Common myeloid progenitor, CD34-positive (primary cell): ENCODE measurements at places on chromosomes 2 and 18.
A peak's percentile ranks its signal among the peaks of the same experiment; 100 is the strongest.

DNA sequence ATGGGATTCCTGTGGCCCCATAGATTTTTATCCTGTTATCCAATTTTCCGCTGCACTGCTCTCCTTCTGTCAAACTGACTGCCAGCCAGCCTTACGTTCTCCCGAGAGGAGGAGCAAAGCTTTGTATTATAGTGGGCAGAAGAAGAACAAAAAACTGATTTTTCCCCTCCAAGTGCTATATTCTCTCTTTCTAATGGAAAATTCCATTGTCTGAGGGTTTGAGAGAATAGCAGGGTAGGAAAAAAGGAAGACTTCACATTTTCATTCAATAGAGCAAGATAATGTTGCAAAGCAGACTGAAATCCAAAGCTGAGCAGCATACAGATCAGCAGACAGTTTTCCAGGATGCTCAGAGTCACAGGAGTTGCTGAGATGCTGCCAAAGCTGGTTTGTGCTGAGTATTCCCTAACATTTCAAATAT, 238.0 kb downstream of the UBE2E3 start:
- no peak for DNase-seq

DNA sequence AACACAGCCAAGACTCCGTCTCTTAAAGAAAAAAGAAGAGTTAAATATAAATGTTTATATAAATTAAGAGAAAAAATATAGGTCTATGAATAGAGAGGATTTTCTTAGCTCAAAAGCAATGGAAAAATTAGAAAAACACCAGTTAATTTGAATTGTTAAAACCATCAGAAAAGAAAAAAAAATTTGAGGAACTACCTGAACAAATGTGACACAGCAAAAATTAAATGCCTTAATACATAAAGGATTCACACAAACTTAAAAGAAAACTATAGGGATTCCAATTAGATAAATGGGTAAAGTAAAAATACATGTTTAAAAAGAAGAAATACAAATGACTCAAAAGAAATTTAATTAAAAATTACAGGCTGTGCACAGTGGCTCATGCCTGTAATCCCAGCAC, 147.9 kb upstream of the DNMT3A start:
- DNase-seq = peak; percentile 52

DNA sequence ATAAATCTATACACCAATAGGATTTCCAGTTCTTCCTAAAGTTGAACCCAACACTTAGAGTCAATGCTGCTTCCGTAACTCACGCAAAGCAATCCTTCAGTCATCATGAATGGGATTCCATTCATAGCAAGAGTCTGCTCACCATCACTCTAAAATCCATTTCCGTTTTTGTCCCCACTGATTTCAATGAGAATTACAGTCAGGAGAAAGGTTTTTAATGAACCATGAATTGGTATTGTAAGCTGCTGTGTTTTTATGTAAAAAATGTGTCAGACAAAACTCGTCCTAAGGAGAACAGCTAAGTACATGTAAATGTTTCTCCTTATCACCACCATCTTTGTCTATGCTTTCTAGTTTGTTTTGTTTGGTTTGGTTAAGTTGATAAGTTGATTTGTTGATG, 391.5 kb downstream of the IRS1 start:
- DNase-seq = no peak

DNA sequence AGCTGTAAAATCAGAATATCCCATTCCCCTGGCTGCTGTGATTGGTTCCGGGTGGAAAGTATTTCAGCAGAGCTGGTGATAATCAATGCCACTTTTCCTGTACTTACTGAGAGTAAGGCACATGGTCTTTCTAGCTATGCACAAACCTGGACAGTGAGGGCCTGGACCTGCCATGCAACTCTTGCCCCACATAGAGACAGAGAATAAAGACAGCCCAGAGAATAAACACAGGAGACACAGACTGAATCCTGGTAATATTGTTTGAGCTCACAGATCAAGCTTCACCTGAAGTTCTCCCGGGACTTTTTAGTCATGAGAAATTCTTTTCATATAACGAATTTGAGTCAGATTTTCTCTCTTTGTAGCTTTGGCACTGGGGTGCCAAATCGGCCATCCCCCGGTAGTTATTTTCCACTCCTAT, 81.9 kb downstream of the ACAA2 start:
- no peak for DNase-seq

GRCh38 chr2:68536000-68536399, 68.6 kb downstream of the APLF start:
- peak; percentile 81 for DNase-seq

- peak; percentile 54 for DNase-seq
These were observed 11.1 kb upstream of the IL1RN start for GRCh38 chr2:113116100-113116958.

- DNase-seq = no peak
These were observed 195.5 kb downstream of the CDCA7 start for GRCh38 chr2:173550143-173550542.

- DNase-seq = peak; percentile 89
These were observed 168.6 kb upstream of the SIX2 start for GRCh38 chr2:45177870-45178269.

DNA sequence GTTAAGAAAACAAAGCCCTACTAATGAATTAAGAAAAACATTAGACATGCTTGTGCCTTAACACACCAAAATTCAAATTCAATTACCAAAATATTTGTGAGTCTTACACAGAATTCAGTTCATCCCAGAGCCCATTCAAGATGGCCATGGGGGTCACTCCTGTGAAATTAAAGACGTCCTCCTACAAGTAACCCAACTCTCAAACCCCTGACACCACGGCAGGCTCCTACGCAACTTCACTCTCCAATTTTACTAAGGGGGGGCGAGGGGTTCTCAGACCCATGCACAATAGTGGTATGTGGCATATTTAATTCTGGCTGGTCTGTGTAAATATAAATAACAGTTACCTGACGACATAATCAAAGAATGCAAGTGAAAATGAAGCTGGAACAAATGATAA, 5.0 kb downstream of the ZNF516 start:
- DNase-seq = no peak

GRCh38 chr2:152369176-152369860, 34.3 kb downstream of the FMNL2 start:
- DNase-seq = no peak

GRCh38 chr2:108968619-108969018, 20.4 kb downstream of the EDAR start:
- DNase-seq = peak; percentile 24

DNA sequence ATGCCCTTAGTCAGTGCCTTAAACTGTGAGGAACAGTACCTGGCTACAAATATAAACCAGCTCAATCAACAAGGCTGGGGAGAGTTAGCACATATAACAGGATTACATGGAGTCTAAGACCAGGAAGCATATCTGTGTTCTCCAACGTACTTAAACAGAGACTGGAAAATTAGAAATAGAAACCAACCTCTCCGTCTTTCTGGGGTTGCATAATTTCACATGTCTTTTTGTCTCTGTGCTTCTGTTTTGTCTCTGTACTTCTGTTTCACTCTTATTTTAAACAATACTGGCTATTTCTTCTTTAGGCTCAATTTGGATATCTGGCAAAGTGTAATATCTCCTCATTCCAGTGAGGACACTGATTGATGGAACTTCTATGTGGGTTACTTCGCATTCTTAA, 749.0 kb upstream of the ZEB2 start:
- no peak for DNase-seq

GRCh38 chr2:238695538-238695937, 152.3 kb upstream of the TWIST2 start:
- no peak for DNase-seq

DNA sequence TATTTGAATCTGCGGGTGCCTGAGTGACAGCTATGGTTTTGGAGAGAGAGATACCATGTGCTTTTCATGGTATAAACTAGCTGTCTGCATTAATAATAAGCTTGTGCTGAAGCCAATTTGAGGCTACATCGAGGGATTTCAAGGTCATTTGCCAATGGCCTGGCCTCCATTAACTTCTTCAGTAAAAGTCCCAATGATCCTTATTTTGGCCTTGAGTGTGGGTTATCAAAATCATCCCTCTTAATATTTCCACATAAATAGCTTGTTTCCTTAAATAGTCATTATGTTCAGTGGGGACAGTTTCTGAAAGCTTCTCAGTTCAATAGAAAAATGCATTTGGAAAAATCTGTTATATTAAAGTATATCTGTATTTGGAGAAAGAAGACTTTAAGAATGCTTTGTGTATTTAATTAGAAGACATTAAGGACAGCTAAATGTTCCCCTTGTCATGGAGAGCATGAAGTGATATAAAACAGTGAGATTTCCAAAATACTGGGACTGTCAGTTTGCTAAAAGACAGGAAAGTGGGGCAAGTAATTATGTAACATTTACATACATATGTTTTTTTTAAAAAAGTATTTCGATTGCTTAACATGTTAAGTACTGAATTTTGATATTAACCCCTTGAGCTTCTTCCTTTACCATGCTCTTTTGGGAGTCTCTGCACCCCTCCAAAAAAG, 355.5 kb upstream of the ZEB2 start:
- no peak for DNase-seq

- peak; percentile 29 for DNase-seq
These were observed 12.8 kb upstream of the TTN start for GRCh38 chr2:178819992-178820391.

GRCh38 chr2:240374085-240374907, 61.2 kb upstream of the GPC1 start:
- DNase-seq = no peak

DNA sequence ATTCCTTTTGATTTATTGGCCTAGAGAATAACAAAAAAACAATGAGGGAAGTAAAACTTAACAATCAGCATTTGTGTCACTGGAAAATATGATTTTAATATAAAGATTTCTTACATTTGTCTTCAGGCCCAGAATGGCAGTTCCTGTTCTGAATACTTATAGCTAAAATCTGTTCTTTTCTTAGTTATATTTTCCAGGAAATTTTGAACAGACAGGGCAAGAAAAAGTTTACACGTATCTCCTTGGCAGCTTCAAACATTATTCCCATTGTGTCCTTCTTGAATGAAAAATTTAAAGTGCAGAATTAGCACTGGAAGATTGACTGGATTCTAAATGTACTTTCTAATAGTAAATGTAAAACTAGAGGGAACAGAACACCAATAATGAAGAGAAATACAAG, 1454.0 kb upstream of the PIK3C3 start:
- no peak for DNase-seq

- no peak for DNase-seq
These were observed 19.1 kb downstream of the KCNE4 start for GRCh38 chr2:223071139-223071538.

- DNase-seq = no peak
These were observed 3.7 kb upstream of the LRP2 start for GRCh38 chr2:169366066-169366465.

- no peak for DNase-seq
These were observed 414.5 kb downstream of the STK39 start for GRCh38 chr2:167832868-167833287.

- DNase-seq = no peak
These were observed 276.4 kb downstream of the TMX3 start for GRCh38 chr18:68438536-68438935.

- DNase-seq = no peak
These were observed 33.9 kb downstream of the CFAP53 start for GRCh38 chr18:50232419-50232818.

GRCh38 chr18:59910967-59911366, 11.2 kb downstream of the PMAIP1 start:
- no peak for DNase-seq

GRCh38 chr2:29308366-29308765, 193.2 kb downstream of the CLIP4 start:
- no peak for DNase-seq

GRCh38 chr2:199646439-199646838, 188.7 kb upstream of the SATB2 start:
- DNase-seq = no peak

DNA sequence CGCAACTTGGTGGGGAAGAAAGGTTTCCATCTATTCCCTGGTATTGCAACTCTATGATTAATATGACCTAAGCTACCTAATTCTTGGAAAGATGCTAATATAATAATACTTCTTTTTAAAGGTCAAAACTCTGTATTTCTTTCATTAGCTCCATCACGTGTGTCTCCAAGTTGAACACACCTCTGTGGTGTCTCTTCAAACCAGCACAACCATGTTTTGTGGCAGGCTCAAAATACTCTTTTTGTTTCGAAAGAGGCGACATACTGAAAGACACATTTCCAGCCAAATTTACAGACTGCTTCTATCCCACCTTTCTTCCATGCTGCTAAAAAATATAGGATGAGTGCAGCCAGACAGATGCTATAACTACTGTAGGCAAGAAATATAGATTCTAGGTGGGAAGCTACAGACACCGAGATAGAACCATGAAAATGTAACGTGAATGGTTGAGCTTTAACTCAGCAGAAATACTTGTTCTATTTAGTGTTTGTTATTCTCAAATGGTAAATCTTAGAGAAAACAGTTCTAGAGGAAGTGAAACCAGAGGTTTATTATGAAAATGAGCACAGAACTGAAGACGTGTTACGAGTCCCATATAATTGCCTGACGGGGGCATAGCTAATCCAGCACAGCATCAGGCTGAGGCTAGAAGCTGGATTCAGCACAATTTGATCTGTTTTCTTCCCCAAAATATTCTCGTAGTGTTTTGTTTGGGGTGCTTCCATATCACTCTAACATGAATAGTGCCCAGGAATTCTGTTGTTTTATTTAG, 991.5 kb upstream of the FANCL start:
- no peak for DNase-seq

DNA sequence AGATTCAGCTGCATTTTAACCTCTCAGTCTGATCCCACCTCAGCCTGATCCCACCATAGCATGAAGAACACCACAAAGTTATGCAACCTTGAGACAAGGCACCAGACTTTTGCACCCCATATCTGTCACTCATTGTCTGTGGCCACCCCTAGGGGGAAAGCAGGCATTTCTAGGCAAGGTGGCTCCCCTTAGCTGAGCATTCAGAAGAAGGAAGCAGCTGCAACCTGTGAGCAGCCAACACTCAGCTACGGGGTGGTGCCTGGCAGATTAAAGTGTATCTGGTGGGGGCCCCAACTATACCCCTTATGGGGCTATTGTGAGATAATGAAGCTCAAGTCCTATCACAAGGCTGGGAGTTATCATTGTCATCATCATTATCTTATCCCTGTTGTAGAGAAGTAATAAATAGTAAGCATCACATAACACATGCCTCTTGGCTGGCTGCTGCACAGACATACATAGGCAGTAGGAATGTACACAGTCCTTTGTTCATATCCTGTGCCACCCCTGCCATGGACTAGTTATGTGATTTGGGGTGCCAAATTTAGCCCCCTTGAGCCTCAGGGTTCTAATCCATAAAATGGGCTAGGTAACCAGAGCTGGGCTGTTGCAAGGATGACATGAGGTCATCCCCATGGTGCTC, 20.6 kb upstream of the TMEM163 start:
- peak; percentile 29 for DNase-seq

GRCh38 chr2:99822474-99823207, 319.7 kb downstream of the AFF3 start:
- no peak for DNase-seq

GRCh38 chr2:12050396-12050795, 304.0 kb downstream of the LPIN1 start:
- peak; percentile 80 for DNase-seq

GRCh38 chr2:74091391-74091790, 56.3 kb downstream of the BOLA3 start:
- DNase-seq = no peak

DNA sequence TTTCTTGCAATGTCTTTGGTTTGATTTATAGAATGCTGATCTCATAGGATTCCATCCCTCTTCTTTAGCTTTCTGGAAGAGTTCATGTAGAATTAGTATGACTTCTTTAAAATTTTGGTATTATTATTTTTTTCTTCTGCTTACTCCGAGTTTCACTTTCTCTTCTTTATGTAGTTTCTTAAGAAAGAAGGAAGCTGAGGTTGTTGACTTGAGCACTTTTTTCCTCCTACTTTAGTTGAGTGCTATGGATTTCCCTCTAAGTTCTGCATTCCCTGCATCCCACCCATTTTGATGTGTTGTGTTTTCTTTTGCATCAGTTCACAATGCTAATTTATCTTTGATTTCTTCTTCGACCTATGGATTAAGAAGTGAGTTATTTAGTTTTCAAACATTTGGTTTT, 78.9 kb upstream of the SPRED2 start:
- no peak for DNase-seq
